ENCODE measurements at places on chromosomes 3 and 15. TPM values are rescaled to one million over a fixed set of nuclear protein-coding genes. Genes with fewer than 3 reads are reported as not detected.

DNA sequence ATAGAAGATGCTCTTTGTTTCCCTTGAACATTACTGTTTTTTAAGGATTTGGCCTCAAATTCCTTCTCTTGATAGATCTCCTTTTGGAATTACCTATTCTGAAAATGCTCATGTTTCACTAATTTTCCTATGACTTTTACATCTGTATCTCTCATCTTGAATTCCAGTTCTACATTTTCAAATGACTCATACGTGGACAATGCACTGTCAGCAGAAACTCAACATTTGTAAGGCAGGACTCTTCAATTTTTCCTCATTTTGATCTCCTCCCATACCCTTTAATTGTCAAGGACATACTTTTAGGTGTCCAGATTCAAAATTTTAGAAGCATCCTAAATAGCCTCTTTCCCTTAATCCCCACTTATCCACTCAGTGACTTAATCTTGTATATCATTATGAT, 341.0 kb upstream of the RASGRP1 start:
- no peak for DNase-seq

- DNase-seq, result no peak
Observed at GRCh38 chr15:24659622-24660021, 16.0 kb upstream of the NPAP1 start.

GRCh38 chr3:52782412-52783210, 5.2 kb downstream of the ITIH1 start:
- no peak for DNase-seq

DNA sequence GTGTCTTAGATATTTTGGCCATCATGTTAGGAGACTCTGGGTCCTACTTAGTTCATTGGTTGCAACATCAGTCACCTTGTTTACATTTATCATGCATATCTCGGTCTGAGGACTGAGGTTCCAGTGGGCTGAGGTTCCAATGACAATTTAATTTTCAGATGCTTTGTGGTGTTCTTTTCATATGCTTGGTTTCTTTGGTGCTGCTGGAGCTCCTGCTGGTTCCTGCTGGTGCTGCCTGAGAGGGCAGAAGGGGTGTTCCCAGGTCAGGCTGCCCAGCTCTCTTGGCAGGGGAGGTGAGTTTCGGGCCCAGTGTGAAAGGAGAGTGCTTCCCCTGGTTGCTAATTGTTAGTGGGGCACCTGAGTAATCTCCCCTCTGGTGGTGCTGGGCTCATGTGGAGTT, 6.9 kb upstream of the KLHL40 start:
- no peak for DNase-seq

DNA sequence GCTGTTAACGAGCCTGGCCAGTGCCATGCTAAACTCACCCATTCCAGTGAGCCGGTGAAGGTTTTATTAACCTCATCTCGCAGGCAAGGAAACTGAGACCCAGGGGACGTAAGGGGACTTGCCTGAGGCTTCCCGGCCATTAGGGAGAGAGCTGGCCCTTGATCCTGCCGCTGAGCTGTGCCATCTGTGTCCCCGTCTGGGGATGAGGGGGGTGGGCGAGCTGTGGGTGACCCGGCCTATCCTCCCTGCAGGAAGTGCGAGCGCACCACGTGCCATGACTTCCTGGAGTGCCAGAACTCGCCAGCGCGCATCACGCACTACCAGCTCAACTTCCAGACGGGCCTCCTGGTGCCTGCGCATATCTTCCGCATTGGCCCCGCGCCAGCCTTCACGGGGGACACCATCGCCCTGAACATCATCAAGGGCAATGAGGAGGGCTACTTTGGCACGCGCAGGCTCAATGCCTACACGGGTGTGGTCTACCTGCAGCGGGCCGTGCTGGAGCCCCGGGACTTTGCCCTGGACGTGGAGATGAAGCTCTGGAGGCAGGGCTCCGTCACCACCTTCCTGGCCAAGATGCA, 88.5 kb downstream of the FBLN2 start:
- DNase-seq, result no peak

PSTPIP1 gene
- total RNA-seq, result 1.9 TPM

MESP1 gene
- total RNA-seq, result 2.4 TPM

TYRO3 gene
- total RNA-seq, result 8.5 TPM

DCBLD2 gene
- total RNA-seq, result 34.3 TPM

DNAH12 gene
- total RNA-seq, result not detected

KCNMB3 gene
- total RNA-seq, result 1.1 TPM
